ENCODE measurements at places on chromosomes 4 and X. TPM values are rescaled to one million over a fixed set of nuclear protein-coding genes. Genes with fewer than 3 reads are reported as not detected.

GRCh38 chrX:51737091-51737490, 6.2 kb upstream of the GSPT2 start:
- no peak overlapping the region for H3K27ac ChIP-seq
- no peaks in the 10 kb centered on the region for H3K36me3 ChIP-seq
- DNase-seq: no peak
- H3K4me3 ChIP-seq: no peak overlapping the region
- H3K27me3 ChIP-seq: no peaks in the 10 kb centered on the region
- no peaks in the 10 kb centered on the region for H3K4me1 ChIP-seq

DNA sequence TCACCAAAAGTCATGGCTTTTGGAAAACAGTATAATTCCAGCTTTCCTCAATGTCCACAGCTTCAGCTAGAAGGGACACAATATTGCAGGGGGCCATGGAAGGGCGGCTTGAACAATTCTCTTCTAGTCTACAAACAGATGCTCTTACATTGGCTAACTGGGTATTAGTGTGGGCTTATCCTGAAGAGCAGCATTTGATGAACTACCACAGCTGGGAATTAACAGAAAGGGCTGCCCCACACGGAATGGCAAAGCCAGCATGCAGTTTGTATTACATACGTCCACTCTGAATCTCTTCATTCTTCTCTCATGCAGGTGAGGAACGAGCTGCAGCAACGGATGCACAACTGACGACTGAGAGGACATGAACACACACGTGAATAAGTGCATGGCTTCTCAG, 13.0 kb upstream of the PDCL2 start:
- DNase-seq: no peak
- H3K27ac ChIP-seq: no peak overlapping the region
- H3K4me1 ChIP-seq: no peaks in the 10 kb centered on the region
- H3K27me3 ChIP-seq: no peaks in the 10 kb centered on the region

DNA sequence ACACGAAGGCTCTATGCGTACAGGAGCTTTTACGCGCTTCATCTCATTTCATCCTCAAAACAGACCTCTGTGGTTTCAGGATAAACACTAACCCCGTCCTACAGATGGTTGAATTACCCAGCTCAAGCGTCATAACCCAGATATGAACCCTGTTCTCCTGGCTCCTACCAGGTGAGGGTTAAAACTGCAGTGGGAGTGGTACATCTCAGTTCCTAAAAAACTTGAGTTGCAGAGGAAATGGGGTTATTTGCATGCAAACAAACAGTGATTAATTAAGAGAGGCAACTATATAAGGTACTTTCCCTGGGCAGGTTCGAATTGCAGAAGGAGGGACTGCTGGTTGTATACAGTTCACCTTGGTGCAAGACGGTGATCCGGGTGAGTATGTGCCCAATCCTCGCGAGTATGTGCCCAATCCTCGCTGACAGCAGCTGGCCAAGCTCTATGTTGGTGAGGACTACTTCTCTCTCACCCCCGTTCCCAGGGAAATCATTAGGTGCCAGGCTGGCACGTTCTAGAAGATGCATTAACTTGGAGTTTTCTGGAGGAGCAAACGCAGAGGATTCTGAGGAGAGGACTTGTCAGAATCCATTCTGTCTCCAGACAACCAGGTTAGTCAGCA, 72.6 kb downstream of the FHDC1 start:
- DNase-seq: no peak
- no peak overlapping the region for H3K27ac ChIP-seq
- no peak overlapping the region for H3K4me3 ChIP-seq

- no peaks in the 10 kb centered on the region for H3K36me3 ChIP-seq
- H3K4me3 ChIP-seq: no peak overlapping the region
- no peak for DNase-seq
- H3K27ac ChIP-seq: no peak overlapping the region
- no peaks in the 10 kb centered on the region for H3K4me1 ChIP-seq
Measured at GRCh38 chrX:131262738-131263679, 26.1 kb downstream of the IGSF1 start.

GRCh38 chr4:186445040-186445439, 110.3 kb downstream of the MTNR1A start:
- no peak for DNase-seq
- no peaks in the 10 kb centered on the region for H3K4me1 ChIP-seq
- H3K4me3 ChIP-seq: no peak overlapping the region
- H3K27me3 ChIP-seq: no peaks in the 10 kb centered on the region

Gene COL4A5
- 2.0 TPM for polyA plus RNA-seq

Gene FREM3
- 0.01 TPM for polyA plus RNA-seq

DNA sequence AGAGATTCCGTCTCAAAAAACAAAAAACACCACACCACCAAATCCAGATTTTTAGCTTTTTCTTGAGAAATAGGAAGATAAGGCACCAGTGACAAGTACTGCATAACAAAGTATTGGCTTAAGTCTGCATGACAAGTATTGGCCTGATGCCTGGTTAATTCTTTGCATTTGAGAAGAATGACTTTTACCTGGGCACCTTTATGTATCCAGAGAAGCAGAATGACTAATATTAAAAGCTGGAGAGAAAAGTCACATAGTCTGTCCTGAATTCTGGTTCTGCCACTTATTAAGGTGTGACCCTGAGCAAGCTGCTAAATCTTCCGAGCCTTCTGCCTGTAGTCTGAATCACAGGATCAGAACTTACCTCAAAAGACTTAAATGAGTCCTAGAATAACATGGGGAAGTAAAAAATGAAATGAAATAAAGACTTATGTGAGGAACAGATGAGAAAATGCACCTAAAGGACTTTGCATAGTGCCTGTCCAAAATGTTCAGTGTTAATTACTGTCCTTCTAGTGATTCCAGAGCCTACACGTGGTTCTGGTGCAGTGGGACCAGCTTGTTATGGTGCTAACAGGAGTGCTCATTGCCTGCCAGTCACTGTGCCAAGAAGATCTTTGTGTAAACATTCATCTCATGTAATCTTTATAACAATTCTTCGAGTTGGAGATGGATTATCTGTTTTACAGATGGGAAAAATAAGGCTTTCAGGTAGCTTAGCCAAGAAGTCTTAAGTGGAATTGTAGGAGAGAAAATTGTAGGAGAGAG, 31.6 kb downstream of the UGDH start:
- H3K4me3 ChIP-seq: no peak overlapping the region
- DNase-seq: no peak
- H3K36me3 ChIP-seq: no peaks in the 10 kb centered on the region

DNA sequence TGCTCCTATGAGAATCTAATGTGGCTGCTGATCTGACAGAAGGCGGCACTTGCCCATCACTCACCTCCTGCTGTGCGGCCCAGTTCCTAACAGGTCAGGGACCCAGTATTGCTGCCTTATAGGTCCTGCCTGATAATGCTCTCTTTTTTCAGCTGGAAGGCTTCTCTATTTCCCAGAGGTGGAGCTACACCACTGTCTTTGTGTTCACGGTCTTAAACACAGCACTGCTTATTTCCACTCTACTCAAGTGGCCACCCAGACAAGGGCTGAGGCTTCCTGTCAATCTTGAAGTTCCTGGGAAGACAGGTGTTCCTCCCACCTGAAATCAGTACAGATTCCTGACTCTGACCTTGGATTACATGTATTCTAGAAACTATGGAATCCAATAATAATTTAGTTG, 270.6 kb downstream of the NR3C2 start:
- no peaks in the 10 kb centered on the region for H3K36me3 ChIP-seq
- DNase-seq: no peak
- H3K4me1 ChIP-seq: peaks cover 3% of the 10 kb centered on the region
- H3K27ac ChIP-seq: no peak overlapping the region
- no peak overlapping the region for H3K4me3 ChIP-seq

DNA sequence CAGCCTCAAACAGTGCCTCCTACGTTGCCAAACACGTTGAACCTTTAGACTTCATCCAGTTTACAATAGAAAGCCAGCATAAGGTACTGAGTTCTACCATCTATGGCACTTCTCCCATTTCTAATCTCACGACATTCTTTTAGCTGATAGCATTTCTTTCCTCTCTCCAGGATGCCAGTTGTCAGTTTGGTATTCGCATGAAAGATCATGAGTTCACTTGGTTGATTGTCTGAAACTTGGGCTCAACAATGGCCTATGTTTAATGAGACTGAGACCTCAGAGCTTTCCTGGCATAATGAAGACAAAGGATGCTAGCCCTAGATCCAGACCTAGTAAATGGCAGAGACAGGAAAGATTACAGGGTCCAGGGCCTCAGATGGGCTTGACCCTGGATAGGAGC, 69.2 kb upstream of the SPRY1 start:
- DNase-seq: no peak
- no peak overlapping the region for H3K4me3 ChIP-seq
- no peaks in the 10 kb centered on the region for H3K27me3 ChIP-seq
- no peak overlapping the region for H3K27ac ChIP-seq

DNA sequence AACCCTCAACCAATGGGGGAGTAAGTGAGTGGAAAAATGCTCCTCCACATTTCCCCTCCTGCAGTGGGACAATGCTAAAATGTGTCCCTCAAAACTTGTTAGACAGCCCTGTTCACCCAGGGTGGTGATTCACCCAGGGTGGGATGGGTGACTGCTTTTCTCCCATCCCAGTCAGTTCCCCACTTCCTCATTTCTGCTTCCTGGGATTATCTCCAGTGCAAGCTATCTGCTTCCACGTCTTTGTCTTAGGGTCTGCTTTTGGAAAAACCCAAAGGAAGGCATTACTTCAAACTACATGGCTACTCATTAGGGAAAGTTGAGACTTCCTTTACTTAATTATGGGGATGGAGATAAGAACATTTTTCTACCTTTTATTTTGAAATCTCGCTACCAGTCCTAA, 45.5 kb downstream of the ETNPPL start:
- no peak for DNase-seq
- no peaks in the 10 kb centered on the region for H3K4me1 ChIP-seq
- H3K4me3 ChIP-seq: no peak overlapping the region
- no peak overlapping the region for H3K27ac ChIP-seq
